ENCODE measurements at places on chromosomes 3 and 15.
A peak's percentile ranks its signal among the peaks of the same experiment; 100 is the strongest.

DNA sequence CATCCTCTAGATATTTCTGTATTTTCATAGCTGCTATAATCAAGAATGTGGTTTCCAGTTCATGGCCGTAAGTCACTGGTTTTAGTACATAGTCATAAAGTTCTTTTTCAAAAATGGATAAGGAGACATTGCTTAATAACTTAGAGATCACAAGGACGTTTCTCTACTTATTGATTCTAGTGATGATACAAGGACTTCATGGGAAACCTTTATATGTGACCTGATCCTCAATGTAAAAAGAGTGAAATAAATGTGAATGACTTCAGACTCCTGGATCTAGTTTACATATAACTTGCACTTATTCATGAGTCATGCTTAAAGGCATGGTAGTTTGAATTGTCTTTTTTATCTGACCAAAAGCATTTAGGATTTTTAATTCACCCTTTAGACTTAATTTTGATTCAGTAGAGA lies 35.2 kb downstream of the TSC22D2 start:
- DNase-seq: no peak

DNA sequence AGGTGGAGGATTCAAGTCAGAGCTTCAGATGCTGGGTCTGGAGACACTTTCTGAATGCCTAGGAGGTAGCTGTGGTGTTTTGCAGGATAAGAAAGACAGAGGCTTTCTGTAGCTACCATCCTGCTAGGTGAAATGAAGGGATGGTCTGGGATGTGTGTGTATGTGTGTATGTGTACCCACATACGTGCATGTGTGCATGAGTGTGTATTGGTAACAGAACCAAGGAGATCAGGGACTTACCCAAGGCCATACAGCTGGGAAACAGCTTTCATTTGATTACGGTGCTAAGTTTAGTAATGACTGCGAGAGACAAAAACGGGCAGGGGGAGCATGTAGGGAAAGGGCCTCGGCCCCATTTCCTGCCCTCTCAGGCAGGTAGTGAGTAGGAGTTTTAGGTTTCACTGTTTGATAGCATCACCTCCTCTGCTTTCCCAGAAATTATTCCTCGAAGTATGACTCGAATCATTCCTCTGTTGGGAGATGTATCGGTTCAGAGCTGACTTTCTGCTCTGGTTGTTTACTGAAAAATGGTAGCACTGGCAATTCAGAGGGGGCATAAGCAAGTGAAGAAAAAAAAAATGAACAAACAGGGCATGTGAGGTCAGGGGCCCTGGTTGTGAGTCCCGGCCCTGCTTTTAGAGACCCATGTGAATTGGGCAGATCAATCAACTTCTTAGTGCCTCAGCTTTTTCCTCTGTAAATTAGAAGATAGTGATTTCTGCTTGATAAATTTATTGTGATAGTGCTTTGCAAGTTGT lies 130.7 kb downstream of the LPP start:
- no peak for DNase-seq

DNA sequence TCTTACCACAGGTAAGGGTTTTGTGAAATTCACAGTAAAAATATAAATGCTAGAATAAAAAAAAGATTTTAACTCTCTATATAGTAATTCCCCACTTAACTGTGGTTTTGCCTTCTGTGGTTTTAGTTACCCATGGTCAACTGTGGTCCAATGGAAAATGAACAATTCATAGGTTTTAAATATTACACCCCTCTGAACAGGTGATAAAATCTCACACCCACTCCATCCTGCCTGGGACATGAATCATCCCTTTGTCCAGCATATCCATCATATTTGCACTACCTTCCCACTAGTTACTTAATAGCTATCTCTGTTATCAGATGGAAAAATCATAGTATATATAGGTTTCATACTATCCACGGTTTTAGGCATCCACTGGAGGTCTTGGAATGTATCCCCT lies 49.2 kb downstream of the HDGFL3 start:
- DNase-seq: peak; percentile 18

DNA sequence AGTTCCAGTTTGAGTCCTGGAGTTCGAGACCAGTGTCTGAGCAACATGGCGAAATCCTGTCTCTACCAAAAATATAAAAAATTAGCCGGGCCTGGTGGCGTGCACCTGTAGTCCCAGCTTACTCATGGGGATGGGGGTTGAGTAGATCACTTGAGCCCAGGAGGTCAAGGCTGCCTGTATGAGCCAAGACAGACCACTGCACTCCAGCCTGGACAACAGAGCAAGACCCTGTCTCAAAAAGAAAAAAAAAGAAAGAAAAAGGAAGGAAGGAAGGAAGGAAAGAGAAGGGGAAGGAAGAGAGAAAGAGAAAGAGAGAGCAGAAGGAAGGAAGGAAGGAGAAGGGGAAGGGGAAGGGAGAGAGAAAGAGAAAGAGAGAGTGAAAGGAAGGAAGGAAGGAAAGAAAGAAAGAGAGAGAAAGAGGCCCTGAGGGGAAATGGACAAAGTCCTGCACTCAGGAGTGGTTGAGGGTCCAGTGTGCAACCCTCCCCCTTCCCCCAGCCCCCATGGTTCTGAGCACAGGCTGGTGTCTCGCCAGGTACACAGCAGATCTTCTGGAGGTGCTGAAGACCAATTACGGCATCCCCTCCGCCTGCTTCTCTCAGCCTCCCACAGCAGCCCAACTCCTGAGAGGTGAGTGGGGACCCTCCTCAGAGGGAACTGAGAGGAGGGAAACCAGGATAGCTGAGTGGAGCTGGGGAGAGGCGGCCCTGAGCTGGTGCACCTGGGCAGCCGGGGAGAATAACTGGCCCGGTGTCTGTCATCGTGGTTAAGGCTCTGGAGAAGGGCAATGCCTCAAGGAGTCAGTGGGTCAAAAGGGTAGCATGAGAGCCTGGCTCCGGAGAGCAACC lies 1.2 kb downstream of the SLC51A start:
- no peak for DNase-seq

GRCh38 chr15:70199540-70200410 lies 102.1 kb upstream of the TLE3 start:
- no peak for DNase-seq

DNA sequence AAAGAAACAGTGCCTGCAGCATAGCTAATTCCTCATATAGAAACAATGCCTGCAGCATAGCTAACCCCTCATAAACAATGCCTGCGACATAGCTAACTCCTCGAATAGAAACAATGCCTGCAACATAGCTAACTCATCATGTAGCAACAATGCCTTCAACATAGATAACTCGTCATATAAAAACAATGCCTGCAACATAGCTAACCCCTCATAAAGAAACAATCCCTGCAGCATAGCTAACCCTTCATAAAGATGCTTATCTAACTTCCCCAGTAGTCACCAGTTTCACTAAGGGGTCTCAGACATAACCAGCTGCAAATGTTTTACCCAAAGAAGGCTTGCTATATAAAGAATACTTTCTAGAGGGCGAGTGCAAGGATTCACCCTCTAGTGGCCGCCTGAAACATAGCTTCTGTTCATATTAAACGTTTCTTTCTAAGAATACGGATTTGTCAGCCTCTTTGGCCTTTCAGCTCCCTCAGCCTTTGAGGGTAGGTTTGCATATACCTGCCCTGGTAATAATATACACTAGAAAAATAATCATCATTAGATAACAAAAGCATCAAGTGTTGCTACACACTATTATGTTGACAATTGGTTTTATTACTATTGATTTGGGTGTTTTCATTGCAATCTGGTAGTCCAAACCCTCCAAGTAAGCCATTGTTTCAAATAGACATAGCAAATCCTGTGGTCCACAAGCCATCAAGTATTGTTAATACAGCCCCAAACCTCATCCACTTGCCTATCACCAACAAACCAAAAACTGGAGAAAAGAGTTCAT lies 44.4 kb upstream of the FAN1 start:
- DNase-seq: peak; percentile 3

- DNase-seq: no peak
These were observed 461 bp downstream of the SECISBP2L start for GRCh38 chr15:49045751-49046219.

- no peak for DNase-seq
These were observed 401.9 kb upstream of the ROBO2 start for GRCh38 chr3:76638006-76638405.

DNA sequence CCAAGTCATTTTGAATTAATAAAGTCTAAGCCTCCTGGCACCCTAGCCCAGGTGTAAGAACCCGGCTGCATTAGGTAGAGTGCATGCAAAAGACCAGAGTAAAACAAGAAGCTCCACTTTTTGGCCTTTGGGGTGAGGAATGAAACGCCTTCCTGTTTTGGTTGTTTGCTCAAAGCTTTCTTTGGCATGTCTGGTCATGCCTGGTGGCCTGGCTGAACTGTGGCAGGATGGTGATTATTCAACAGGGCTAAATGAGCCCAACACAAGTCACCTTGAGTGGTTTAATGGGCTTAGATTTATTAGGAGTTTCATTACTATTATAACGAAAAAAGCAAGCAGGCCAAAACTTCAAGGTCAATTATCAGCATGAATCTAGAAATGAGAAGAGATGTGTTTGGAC lies 40.9 kb upstream of the LDHAL6B start:
- no peak for DNase-seq

DNA sequence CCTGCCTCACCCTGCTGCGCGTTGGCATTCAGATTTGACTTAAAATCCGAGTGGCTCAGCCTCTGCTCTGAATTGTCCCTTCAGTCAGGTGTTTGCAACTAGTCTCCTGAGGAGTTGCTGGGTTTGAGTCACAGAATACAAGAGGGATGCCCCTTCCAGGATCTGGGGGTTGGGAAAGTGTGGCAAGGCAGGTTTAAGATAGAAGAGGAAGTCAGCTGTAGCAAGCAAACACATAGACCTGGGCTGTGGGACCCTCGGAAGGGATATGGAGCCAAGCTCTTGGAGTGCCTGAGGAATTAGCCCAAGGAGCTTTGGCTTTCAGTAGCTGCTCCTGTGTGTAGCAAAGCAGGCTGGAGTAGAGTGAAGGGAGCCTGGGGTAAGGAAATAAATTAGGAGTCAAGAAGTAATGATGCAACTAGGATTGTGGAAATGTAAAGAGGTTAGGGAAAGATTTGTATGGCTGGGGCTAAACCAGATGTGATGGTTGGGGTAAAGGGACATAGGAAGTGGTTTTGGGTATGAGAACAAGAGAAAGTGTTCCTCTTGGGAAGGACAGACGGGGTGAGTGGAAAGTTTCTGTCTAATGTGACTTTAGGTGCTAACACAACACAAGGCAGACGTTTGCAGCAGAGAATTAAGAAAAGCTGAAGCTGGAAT lies 41.2 kb downstream of the RAB7A start:
- DNase-seq: no peak

- DNase-seq: no peak
These were observed 10.7 kb downstream of the MB21D2 start for GRCh38 chr3:192906940-192907339.

- no peak for DNase-seq
These were observed 39.1 kb downstream of the MAGI1 start for GRCh38 chr3:65999606-66000005.

GRCh38 chr3:95721938-95722337 lies 1092.5 kb upstream of the EPHA6 start:
- no peak for DNase-seq

DNA sequence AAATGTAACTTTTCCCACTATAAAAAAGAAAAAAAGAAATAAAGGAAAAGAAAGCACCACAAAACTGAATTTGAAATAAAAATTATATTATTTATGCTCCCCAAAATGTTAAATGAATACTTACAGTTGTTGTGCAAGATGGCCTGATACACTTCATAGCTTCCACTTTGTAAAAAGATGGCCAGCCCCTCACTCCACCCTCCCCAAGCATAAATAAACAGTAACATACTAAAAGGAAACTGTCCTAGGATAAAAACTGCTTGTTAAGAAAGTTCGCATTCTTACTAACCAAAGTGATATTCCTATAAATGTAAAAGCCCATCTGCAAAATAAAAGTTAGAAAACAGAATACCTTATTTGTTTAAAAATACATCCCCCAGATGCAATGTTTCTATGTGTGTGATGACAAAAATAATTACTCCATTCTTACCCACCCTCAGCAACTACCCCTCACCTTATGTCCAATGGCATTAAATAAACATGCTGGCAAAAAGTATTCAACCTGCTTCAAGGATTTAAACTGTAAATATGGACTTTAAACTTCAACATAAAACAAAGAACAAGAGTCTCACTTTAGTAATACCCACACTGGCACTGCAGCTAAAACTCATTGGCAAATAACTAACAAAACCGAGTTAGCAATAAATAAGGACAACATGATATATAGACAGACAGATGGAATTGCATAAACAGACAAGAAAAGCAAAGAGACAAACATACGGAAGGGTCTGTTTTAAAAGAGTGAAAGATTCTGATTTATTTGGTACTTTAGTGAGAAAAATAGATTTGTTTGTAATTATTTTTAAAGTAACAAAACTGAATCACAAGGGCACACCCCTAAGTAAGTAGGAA lies 47.7 kb downstream of the ZBTB20 start:
- no peak for DNase-seq

GRCh38 chr3:108509263-108509662 lies 1.1 kb downstream of the MYH15 start:
- no peak for DNase-seq

- no peak for DNase-seq
These were observed 420.2 kb downstream of the TBC1D5 start for GRCh38 chr3:17322106-17322793.

DNA sequence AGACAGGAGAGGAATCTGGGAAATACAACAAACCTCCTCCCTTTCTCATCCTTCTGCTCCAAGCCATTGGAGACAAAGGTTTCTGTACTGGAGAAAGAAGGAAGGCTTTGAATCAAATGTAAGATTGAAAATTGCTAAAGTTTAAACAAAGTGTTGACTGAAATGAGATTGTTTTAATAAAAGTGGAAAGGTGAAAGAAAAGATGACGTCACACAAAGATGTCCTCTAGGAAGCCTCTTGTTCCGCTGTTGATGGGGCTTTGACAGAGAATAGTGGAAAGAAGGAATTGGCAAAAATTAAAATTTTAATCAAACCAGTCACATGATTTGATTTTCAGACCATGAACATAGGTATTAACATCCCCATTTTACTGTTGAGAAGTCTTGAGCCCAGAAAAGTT lies 967.6 kb downstream of the NAALADL2 start:
- DNase-seq: no peak

DNA sequence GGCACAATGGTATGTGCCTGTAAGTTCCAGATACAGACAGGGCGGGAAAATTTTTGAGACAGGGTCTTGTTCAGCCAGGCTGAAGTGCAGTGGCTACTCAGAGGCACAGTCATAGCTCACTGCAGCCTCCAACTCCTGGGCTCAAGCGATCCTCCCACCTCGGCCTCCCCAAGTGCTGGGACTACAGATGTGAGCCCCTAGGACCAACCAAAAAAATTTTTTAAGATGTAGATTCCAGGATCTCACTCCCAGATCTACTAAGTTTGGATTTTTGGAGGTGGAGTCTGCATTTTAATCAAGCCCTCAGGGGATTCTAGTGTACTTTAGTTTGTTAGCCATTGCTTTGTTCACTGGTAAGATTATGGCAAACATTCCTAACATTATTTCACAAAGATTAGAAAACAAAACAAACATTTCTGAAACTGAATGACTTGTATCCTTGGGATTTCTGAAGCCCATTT lies 2.7 kb downstream of the LIPH start:
- DNase-seq: no peak

DNA sequence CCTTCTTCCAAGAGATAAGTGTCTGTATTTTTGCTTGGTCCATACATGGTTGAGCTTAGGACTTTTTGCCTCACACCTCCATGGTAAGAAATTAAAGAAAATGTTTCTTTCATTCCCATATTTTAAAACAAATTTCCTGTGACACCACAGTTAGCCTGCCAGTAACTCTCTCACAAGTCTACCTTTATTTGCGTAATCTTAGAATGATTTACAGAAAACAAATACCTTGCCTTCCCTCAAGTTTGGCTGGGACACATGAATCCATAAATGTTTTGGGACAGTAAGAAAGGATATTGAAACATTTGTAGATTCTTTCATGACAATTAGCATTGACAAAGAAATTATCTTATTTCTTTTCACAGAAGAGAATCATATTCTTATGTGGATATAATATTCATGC lies 3.8 kb upstream of the ARL14 start:
- DNase-seq: no peak
